ENCODE measurements at places on chromosomes 4 and X.
A peak's percentile ranks its signal among the peaks of the same experiment; 100 is the strongest.

GRCh38 chr4:76760193-76760592, 137.8 kb downstream of the SOWAHB start:
- no peak for DNase-seq

GRCh38 chrX:1519022-1519497, 17.9 kb downstream of the P2RY8 start:
- no peak for DNase-seq

GRCh38 chrX:107894038-107894437, 68.4 kb downstream of the MID2 start:
- peak; percentile 9 for DNase-seq

- no peak for DNase-seq
These were observed 104.6 kb downstream of the FBXW7 start for GRCh38 chr4:152431291-152431690.

GRCh38 chrX:41351923-41352322, 18.0 kb downstream of the DDX3X start:
- DNase-seq: no peak

DNA sequence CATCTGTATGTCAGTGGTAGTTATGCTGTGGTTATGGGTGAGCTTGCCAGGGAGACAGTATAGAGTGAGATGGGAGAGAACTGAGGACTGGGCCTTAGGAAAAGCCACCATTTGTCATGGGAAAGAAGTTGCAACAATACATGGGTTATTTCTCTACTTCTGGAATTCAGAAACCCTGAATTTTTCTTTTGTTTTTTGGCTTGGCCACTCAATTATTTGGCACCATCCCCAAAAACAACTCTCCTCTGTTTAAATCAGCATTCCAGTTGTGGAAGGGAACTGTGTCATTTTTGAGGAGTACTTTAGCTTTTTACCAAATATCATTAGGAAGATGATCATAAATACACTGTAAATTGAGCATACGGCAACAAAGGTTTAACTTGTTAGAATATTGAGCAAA, 41.1 kb upstream of the ACSL4 start:
- DNase-seq: no peak

DNA sequence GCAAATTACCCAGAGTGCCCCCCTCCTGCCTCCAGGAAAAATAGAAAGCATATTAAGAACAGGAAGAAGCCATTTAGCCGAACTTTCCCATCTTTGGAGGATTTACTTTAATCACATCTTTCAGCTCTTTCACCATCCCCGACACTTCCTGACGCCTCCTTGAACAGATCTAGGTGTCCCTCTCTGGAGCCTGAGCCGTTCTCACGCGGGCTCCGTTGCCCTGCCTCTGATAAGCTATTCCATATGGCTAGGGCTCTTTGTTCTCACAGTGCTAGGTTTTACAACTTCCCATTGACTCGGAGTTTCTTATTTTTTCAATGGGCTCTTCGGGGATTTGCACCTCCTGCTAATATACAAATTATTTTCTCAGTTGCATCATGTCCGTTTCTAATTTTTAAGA, 82.1 kb upstream of the GPC4 start:
- no peak for DNase-seq

DNA sequence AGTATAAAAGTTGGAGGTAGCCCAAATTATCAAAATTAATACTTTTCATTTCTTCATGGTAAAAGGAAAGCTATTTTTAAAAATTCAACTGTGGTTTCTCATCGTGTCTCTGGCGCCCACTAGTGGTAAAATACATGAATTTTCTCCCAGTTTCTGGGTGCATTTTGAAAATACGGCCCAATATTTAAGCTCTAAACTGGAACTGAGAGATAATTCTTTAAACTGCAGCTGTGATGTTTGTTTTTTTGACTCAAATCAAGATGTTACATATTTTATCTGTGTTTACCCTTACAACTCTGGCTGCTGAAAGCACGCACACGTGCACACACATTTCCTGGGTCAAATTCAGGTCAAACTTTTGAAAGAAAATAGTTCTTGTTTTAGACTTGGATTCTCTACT, 123.9 kb upstream of the ACSL4 start:
- no peak for DNase-seq

DNA sequence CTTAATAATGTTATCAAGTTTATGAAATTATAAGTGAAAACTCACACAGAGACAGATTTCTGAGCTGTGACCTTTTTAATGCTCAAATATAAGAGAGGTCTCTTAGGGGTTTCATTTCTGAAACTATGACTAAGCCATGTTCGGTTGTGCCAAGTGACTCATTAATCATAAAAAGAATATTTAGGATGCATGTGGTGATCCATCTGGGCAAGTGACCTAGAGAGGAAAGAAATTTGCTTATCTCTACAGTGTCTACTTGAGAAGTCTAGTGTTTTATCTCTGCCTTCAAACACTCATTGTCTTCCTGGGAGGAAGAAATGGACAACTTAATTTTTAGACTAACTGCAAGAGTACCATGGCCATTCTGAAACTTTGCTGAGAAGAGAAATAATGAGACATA, 545.3 kb upstream of the GRID2 start:
- no peak for DNase-seq

DNA sequence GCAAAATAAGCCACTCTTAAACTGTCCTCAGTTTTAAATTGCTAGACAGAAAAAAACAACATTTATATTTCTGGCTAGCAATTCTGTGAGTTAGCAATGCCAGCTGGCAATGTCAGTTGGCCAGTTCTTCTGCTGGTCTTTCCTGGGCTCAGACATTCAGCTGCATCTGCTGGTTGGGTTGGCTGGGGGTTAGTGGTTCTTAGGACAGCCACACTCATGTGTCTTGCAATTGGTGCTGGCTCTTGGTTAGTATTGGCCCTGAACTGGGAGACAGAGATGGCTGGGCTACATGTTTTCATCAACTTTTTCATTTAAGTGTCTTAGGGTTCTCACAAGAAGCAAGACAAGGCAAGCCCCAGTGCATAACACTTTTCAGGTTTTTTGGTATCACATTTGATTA, 48.0 kb upstream of the PDLIM5 start:
- no peak for DNase-seq

Measured in activated gamma-delta T cell treated with anti-CD3 and anti-CD28 coated beads, Interleukin-2, amount 50 U/mL, for 16 hours (primary cell).